Inflammatory macrophage treated with lipopolysaccharide for 1 hour (primary cell): ENCODE measurements at places on chromosomes 5 and 9.

DNA sequence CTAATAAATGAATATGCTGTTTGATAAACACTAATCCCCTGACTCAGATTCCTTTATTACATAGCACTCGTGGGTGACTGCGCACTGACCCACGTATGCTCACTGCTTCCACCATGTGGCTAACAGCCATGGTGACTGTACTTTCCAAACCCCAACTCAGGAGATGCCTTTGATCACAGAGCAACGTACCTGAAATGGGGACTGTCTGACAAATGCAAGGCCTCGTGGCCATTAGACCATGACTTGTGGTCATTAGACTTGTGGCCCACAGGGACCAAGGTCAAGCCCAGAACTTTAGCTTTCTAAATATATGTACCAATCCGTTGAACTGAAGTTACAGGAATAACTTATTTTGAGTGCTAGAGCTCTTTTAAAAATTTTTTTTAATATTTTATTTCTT, 46.6 kb downstream of the CYFIP2 start:
- DNase-seq, result peak; percentile 47

DNA sequence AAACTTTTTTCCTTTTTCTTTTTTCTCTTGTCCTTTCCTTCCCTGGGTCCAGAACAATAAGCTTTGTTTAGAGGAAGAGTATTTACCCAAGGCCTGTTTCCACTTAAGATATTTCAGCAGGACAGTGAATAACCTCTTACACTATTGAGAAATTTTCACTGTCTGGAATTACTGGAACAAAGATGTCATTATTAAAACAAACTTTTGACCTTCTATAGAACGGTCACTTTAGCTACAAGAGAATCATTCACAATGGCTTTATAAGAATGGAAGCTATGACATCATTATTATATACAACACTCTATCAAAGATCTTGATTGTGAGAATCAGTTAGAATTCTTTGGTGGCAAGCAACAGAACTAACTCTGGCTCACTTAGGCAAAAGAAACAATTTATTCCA, 22.0 kb upstream of the ARHGAP26 start:
- DNase-seq, result no peak

- DNase-seq, result peak; percentile 4
These were observed 271.6 kb downstream of the RAB3C start for GRCh38 chr5:58854441-58854840.

DNA sequence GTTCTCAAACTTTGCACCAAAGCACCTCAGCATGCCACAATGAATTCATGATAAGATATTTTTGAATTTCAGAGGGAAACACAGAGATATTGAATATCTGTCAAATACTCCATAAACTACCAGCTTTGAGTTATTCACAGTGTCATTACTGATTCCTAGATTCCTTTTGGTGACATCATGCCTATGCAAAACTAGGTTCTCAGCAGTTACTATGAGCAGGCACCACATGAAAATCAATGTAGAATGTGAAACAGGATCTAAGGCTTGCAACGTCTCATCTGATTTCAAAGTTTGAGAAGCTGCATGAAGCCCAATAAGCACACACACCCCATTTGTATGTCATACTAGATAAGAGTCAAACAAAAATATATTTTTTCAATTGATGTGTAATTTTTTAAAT, 426.5 kb downstream of the NR2F1-AS1 start:
- no peak for DNase-seq

- no peak for DNase-seq
These were observed 5.3 kb downstream of the IL9 start for GRCh38 chr5:135890296-135890695.

DNA sequence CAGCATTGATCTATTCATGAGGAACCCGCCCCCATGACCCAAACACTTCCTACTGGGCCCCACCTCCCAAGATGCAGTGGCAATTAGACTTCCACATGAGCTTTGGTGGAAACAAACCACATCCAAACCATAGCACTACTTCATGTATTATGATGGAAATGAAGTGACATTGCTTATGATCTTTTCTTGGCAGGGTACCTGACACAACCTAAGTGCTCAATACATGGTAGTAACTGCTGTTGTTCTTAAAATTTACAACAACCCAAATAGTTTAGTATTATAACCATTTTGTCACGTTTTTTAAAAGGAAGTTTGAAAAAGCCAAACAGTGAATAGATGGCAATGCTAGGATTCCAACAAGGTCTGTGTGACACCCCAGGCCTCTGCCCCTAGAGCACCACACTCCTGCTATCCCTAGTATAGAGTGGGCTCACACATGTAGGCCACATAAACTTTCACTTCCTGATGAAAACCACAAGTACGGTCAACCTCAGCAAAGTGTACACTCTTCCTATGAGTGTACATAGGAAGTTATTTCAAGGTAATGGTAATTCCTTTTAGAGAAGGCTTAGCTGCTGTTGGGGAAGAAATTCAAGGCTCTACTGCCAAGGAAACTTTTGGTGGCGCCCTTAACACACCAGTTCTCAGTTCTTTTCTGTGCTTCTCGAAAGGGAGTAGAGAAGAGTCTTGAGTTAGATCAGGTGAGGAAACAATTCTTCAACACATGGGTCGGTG, 97.6 kb downstream of the ARSB start:
- DNase-seq, result peak; percentile 39

DNA sequence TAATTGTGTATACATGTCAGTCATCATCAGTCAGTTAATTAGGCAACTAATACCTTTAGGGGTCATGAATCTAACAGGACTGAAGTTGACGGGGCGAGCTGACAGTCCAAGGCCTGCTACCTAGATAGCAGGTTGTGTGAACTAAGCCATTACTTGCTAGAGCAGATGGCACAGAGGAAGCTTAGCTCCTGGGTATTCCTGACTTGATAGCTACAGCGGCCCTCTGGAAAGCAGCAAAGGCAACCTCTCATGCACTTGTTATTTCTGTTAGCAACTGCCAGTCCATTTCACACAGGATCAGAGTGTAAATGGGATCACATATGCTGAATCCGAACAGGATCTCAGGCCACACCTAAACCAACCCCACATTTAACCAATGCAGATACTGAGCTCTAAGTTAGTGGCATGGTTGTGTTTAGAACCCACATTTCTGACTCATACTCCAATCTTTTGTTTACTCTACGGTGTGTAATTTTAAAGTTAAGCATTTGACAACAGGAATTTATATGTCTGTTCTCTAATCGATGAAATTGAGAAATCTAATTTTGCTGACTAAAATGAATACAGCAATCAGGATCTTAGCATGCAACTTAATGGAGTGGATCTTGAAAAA, 521.3 kb upstream of the ZNF608 start:
- no peak for DNase-seq

DNA sequence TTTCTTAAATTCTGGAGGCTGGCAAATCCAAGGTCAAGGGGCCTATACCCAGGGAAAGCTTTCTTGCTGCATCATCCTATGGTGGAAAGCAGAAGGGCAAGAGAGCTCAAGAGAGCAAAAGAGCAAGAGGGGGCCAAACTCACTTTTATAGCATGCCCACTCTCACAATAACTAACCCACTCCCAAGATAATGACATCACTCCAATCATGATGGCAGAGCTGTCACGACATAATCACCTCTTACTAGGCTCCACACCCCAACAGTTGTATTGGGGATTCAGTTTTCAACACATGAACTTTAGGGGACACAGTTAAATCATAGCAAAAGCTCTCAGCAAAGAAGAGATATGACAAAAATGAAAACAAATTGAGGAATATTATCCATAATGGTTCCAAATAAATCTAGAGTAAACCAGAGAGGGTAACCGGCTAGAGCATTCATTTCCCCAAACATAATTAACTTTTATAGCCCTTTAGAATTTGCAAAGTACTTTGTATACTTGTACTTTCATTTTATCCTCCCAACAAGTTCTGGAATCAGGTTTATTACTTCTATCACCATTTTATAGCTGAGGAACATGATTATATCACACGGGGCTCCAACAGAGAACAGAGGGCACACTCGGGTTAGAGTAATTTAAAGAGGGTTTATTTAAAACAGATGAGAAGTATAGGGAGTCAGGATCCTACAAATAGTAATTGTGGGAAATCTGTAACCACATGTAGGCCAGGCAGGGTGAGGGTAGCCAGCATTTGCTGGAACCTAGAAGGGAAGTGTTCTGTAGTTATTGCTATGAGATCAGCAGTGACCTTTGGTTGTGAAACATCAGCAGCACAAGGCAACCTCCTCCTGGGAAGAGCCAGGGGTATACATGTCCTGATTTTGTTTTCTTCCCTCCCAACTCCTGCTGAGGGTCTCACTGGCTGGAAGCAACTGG, 7.2 kb upstream of the TARS1 start:
- DNase-seq, result peak; percentile 29

DNA sequence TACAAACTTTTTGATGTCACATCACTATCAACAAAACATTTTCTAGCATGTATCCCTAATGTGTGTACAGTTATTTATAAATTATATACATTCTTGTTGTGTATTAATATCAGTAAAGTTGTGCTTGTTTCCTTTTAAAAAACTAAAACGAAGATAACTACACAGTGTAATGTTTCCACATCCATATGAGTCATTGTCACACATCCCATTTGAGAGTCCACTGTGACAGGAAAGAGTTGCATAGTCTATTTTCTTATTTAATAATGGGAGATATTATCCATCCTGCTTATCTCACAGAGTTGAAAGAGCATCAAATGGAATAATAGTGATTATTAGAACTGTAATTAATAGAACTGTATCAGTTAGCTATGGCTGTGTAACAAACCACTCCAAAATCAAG, 434.0 kb upstream of the CLINT1 start:
- peak; percentile 31 for DNase-seq

GRCh38 chr5:150503977-150504620, 3.8 kb upstream of the NDST1 start:
- DNase-seq, result no peak

DNA sequence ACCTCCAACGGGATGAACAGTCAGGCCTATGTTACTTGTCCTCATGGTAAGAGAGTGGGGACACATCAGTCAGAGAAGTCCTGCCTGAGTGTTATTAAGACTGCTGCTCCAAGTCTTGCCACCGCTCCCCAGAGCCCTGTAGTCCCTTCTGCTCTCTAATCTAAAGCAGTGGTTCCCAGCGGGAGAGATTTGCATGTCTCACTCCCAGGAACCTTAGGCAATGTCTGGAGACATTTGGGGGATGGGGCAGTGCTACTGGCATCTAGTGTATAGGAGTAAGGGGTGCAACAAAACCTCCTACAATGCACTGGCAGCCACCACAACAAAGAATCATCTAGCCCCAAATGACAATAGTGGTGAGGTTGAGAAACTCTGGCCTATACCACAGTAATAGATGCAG, 2.6 kb upstream of the SVEP1 start:
- no peak for DNase-seq

DNA sequence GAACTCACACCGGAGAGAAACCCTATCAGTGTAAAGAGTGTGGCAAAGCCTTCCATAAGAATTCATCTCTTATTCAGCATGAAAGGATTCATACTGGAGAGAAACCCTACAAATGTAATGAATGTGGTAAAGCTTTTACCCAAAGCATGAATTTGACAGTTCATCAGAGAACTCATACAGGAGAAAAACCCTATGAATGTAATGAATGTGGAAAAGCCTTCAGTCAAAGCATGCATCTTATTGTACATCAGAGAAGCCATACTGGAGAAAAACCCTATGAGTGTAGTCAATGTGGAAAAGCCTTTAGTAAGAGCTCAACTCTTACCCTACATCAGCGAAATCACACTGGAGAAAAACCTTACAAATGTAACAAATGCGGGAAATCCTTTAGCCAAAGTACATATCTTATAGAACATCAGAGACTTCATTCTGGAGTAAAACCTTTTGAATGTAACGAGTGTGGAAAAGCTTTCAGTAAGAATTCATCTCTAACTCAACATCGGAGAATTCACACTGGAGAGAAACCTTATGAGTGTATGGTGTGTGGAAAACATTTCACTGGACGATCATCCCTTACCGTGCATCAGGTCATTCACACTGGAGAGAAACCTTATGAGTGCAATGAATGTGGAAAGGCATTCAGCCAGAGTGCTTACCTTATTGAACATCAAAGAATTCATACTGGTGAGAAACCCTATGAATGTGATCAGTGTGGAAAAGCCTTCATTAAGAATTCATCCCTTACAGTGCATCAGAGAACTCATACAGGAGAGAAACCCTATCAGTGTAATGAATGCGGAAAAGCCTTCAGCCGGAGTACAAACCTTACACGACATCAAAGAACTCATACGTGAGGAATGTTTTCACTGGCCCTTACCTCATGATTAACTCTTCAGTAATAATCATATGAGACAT, 8.9 kb upstream of the ZNF454 start:
- DNase-seq, result no peak

DNA sequence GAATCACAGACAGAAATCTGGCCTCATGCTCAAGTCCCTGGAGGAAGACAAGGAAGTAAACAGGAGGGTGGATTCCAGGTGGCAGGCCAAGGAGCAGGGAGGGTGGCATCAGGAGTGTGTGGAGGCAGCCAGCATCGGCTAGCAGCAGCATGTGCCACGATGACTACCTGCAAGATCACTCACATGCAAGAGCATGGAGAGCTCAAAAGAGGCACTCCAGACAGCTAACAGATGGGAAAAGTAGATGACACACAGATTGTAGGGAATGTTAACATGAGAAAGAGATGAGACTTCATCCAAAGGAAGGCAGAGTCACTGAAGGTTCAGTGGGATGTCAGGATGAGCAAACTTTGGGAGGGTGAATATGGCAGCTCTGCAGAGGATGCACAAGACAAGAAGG, 104.3 kb downstream of the SEMA5A start:
- DNase-seq, result no peak

- no peak for DNase-seq
These were observed 14.1 kb downstream of the NDUFA8 start for GRCh38 chr9:122145592-122145863.

DNA sequence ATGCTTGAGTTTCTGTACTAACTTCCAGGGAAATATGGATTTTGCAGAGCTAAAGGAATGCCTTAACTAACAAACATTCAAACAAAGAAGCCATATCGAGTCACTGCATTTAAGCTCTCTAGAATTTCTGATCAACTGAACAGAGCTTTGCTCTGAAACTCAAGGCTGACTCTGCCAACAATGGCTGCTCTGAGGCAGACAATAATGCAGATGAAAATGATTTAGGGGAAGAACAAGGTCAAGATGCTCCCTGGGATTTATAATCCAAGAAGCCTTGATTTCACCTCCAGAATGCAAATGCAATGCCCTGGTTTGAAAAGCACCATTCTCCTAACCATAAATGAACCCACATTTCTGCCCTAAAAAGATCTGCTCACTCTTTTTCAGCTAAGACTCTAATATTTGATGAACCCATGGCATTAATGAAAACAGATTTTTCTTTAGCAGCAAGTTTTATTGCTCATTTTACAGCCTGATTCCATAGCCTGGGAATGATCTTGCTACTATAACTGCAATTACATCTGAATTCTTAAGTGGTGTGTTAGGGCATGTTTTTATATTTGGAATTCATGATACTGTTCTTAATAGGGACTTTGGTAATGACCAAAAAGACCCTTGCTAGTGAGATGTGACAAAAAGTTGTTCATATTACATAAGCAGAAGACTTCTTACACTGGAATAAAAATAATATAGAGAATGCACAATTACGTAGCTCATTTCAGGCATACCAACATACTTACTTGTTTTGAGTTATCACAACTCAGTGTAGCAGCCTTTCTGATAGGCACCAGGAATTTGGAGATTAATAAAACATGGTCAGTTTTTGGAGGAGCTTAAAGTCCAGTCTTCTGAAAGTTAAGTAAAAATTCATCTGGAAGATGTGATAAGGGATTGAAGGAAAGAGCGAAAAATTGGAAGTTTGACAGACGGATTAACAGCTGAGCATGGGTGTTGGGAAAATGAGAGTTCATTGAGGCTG, 169.4 kb downstream of the TRPM3 start:
- DNase-seq, result no peak

GRCh38 chr9:80163889-80164288, 592.1 kb downstream of the TLE4 start:
- no peak for DNase-seq

GRCh38 chr9:28270156-28270555, 696.9 kb upstream of the C9orf72 start:
- DNase-seq, result no peak
